ENCODE measurements at places on chromosomes 6 and 20. TPM values are rescaled to one million over a fixed set of nuclear protein-coding genes. Genes with fewer than 3 reads are reported as not detected.

GRCh38 chr20:51174536-51174935 lies 151.6 kb upstream of the KCNG1 start:
- H3K27me3 ChIP-seq = peaks cover 59% of the 10 kb centered on the region
- no peak for DNase-seq
- H3K4me1 ChIP-seq = no peaks in the 10 kb centered on the region
- no peaks in the 10 kb centered on the region for H3K36me3 ChIP-seq
- no peak overlapping the region for H3K27ac ChIP-seq
- H3K4me3 ChIP-seq = no peak overlapping the region

GRCh38 chr6:395432-396125 lies 4.0 kb downstream of the IRF4 start:
- H3K27me3 ChIP-seq = no peaks in the 10 kb centered on the region
- DNase-seq = no peak
- H3K4me1 ChIP-seq = peaks cover 73% of the 10 kb centered on the region
- peak overlapping the region; percentile 97 for H3K4me3 ChIP-seq
- H3K27ac ChIP-seq = peak overlapping the region; percentile 99

The MATN4 gene
- 3.5 TPM for total RNA-seq

The DEFB124 gene
- total RNA-seq = not detected

Data from activated T-cell treated with anti-CD3 and anti-CD28 coated beads, Interleukin-2, amount 50 U/mL, for 72 hours (primary cell).